ENCODE measurements at places on chromosomes 12 and 14.
A peak's percentile ranks its signal among the peaks of the same experiment; 100 is the strongest.

GRCh38 chr14:20002319-20002718 is 356 bp downstream of the OR4Q2 start:
- no peak for DNase-seq

DNA sequence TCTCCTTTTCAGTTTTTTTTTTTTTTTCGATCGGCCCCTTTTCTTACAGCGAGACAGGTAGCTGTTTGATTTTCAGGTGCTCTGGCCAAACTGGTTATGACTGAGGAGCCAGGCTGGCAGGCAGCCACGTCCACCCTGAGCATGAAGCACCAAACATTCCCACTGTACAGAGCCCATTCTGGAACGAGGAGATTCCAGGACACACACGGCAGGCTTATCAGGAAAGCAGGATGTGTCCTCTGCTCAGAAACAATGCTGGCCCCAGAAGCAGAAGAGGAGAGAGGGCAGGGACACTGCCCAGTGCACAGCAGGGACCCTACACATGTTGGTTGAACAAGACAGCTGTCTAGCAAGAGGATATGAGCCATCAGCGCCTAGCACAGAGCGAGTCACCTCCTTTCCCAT is 3.7 kb upstream of the KRT2 start:
- DNase-seq = no peak

DNA sequence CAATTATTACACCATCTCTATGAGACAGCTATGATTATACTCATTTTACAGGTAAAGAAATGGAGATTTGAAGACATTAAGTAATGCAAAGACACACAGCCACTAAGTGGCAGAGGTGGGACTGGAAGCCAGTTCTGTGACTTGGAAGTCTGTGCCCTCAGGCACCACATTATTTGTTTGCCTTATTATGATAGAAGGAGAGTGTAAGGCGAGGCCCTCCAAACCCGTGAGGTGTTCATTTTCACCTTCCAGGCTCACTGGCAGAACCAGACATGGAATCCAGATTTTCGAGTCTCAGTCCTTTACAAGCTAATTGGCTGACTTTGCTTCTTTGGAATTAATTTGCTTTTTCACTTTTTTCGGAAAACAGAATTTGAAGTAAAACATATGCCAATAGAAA is 107.9 kb downstream of the CAND1 start:
- DNase-seq = no peak

- DNase-seq = no peak
Measured at GRCh38 chr12:22709292-22709691, 84.3 kb downstream of the ETNK1 start.

DNA sequence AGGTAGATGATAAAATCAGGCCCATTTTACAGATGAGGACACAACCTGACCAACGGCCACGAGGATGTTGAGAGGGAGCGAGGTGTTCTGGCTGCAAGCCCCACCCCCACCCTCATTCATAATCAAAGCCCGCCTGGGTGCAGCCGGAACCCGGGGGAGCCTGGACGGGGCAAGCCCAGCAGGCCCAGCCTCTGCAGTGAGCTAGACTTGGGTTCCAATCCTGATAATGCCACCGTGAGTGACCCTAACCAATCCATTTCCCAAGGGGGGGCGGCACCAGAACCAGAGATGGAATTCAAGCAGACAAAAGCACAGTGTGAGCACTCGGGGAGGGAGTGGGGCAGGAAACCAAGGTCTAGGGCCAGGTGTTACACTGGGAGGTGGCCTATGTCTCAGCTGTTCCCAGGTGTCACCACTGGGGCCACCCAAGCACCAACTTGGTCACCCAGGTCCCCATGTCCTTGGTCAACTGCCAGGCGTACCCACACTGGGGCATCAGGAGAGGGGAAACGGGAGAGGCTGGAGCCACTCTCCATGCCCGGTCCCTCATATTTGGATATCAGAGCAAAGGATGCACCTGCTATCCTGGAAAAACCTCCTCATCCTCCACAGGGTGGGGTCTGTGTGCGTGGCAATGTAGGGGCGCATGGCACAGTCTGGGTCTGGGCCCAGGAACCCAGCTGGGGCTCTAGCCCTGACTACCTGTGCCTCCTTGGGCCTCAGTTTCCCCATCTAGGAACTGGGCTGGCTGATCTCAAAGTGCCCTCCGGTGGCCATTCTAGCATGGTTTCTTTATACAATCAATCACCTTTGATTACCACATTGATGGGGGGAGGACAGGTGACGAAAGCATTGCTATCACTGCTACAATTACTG is 58.4 kb downstream of the FAM222A start:
- peak; percentile 22 for DNase-seq

- no peak for DNase-seq
Measured at GRCh38 chr12:122849352-122850047, 14.2 kb downstream of the HIP1R start.

GRCh38 chr14:33406766-33407165 is 468.1 kb downstream of the NPAS3 start:
- DNase-seq = no peak

Data from activated T-cell treated with anti-CD3 and anti-CD28 coated beads, Interleukin-2, amount 50 U/mL, for 24 hours (primary cell).